ENCODE measurements at places on chromosomes 3 and 15. TPM values are rescaled to one million over a fixed set of nuclear protein-coding genes. Genes with fewer than 3 reads are reported as not detected.

DNA sequence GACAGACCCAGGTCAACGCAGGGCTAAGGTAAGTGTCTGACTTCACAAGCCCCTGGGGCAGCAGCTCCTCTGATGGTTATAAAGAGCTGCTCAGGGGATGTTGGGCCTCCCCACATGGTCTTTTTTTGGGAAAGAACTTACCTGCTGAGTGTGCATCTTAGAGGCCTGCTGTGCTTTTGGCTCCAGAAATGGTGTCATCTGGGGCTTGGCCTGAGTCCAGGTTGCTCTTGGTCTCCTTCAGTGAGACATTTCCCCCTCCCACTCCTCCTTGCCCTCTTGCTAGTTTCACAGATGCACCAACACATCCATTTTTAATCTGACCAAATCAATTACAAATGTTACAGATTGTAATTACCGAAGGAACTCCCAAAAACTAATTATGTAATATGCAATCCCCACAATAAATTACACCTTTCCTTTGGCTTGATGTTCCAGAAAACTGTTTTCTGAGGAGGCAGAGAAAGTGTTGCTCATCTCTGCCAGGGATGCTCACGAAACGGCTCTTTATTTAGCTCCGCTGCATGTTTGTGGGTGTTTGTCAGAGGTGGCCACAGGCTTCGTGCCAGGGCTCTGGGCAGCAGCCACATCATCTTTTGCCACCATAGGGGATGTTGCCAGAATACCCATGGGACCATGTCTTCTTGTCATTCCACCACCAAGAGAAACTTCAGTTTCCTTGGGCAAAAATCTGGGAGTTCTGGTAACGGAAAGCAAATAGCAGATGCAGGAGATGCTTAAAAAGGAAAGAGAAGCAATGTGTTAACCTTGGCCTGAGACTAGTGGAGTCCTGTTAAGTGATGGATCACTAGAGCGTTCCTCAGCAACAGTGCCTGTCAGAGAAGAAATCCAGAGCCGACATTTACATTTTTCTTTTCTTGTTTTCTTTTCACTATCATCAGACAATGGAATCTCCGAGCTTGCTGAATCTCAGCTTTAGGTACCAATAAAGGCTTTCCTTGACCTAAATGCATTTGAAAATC lies 799.9 kb downstream of the AGBL1 start:
- H3K4me1 ChIP-seq = no peaks in the 10 kb centered on the region
- no peak for DNase-seq
- H3K4me3 ChIP-seq = no peak overlapping the region
- H3K27ac ChIP-seq = no peak overlapping the region

The COLQ gene
- 1.5 TPM for total RNA-seq

- H3K4me1 ChIP-seq = no peaks in the 10 kb centered on the region
- H3K4me3 ChIP-seq = no peak overlapping the region
- no peaks in the 10 kb centered on the region for H3K36me3 ChIP-seq
- no peak overlapping the region for H3K27ac ChIP-seq
These were observed 34.8 kb downstream of the DNAJB8 start for GRCh38 chr3:128431803-128432300.

The ZNF774 gene
- 1.8 TPM for total RNA-seq

The ADGRG7 gene
- not detected for total RNA-seq

DNA sequence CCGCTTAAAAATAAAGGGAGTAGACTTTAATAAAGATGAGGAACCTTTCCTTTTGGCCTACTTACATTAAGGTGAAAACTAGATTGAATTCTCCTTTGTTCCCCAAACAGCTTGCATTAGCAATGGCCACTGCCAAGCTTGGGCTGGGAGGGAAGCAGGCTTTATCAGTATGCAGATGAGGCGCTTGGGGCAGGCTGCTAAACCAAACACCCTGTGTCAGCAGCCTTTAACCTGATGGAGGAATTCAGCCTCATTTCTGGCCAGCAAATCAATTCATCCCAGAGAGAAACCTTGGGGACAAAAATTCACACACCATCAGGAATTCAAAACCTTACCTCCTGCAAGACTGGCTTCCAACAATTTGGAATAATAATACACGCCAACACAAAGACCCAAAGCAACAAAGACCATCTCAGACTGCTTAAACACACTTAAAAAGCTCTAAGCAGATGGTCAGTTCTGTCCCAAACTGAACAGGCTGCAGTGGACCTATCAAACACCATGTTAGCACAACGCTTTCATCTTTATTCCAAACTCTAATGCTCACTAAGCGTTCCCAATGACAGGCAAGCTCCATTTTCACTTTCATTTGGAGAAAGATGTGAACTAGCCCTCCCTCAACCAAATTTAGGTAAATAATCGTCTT lies 255.1 kb upstream of the CMC1 start:
- no peak overlapping the region for H3K4me3 ChIP-seq
- no peaks in the 10 kb centered on the region for H3K27me3 ChIP-seq
- H3K4me1 ChIP-seq = no peaks in the 10 kb centered on the region
- no peak overlapping the region for H3K27ac ChIP-seq
- DNase-seq = no peak

Data from osteoblast (primary cell).